ENCODE measurements at places on chromosomes 13 and 19.

DNA sequence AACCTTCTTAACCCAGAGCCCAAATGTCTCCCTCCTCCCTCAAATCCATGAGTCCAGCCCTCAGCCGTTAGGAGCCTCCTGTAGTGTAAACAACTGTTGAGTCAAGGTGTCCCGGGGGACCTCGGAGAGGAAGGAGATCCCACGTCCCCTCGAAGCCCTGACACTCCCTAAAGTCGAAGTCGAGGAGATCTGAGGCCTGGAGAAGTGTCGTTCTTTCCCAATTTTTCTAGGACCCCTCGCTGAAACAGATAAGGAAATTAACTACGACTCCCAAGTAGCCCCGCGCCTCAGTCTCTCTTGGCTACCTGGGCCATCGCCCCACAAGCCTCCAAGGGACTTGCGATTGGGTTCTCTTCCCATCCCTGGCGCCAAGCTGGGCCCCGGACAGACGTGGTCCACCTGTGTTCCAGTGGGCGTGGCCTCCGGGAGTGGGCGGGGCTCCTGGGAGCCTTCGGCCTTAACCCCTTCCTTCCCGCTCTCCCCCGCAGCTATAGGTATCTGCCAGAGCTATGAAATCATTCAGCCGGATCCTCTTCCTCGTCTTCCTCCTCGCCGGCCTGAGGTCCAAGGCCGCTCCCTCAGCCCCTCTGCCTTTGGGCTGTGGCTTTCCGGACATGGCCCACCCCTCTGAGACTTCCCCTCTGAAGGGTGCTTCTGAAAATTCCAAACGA lies 869 bp downstream of the GFY start:
- DNase-seq: no peak

DNA sequence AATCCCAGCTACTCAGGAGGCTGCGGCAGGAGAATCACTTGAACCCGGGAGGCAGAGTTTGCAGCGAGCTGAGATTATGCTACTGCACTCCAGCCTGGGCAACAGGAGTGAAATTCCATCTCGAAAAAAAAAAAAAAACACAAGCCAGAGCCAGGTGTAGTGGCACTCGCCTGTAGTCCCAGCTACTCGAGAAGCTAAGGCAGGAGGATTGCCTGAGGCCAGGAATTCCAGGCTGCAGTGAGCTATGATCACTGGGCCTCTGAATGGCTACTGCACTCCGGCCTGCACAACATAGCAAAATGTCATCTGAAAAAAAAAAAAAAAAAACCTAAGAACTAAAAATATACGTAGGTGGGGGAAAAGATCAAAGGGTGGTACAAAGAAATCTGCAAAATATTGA lies 19.4 kb downstream of the EPS15L1 start:
- DNase-seq: no peak

GRCh38 chr13:43285933-43286597 lies 262.7 kb downstream of the DNAJC15 start:
- DNase-seq: no peak

DNA sequence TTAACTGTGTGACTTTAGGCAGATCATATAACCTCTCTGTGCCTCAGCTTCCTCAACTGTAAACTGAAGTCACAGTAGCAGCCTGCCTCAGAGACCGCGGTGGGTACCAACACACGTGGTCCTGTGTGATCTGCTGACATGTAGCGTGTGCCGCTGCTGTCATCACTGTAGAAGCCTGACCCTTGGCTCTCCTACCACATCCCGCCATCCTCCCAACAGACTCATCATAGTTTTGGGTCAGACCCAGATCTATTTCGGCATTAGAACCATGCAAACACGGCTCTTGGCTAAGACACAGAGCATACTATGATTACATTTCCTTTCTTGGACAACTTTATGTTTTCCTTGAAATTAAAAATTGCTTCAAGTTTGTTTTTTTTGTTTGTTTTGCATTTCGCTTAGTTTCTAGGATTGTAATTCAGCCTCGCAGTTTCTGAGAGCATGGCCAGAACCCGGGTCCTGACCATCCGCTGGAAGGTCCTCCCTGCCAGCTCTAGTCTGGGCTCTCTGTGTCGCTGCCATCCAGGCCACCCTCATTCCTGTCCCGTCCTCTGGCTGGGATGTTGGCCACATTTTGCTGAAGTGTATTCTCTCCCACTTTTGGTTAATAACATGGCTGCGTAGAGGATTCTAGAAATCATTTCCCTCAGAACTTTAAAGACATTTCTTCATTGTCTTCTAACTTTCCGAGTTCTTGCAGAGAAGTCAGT lies 53.0 kb downstream of the GGACT start:
- no peak for DNase-seq

- DNase-seq: no peak
Measured at GRCh38 chr19:17775991-17776803, 18.7 kb upstream of the B3GNT3 start.
